GM20000 (cell line): ENCODE measurements at places on chromosomes 11 and 22.
A peak's percentile ranks its signal among the peaks of the same experiment; 100 is the strongest.

- DNase-seq, result no peak
These were observed 928.9 kb downstream of the TBC1D22A start for GRCh38 chr22:47691152-47691895.

DNA sequence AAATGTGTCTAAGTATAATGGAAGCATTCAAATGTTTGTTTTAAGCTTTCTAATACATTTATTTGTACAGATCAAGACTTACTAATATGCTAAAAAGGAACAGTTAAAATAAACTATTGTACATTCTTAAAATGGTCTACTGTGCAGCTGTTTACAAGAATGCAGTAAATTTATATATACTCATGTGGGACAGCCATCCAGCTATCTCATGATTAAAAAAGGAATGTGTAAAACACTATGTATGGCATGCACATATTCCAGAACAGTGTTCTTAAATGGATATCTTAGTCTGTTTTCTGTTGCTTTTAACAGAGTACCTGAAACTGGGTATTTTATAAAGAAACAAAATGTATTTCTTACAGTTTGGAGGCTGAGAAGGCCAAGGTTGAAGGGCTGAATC, 30.2 kb upstream of the CSTF3 start:
- DNase-seq, result no peak

DNA sequence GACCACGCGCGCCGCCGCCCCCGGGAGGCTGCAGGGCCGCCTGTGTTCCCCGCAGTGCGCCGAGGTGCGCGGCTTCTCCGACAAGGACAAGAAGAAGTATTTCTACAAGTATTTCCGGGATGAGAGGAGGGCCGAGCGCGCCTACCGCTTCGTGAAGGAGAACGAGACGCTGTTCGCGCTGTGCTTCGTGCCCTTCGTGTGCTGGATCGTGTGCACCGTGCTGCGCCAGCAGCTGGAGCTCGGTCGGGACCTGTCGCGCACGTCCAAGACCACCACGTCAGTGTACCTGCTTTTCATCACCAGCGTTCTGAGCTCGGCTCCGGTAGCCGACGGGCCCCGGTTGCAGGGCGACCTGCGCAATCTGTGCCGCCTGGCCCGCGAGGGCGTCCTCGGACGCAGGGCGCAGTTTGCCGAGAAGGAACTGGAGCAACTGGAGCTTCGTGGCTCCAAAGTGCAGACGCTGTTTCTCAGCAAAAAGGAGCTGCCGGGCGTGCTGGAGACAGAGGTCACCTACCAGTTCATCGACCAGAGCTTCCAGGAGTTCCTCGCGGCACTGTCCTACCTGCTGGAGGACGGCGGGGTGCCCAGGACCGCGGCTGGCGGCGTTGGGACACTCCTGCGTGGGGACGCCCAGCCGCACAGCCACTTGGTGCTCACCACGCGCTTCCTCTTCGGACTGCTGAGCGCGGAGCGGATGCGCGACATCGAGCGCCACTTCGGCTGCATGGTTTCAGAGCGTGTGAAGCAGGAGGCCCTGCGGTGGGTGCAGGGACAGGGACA, 2.7 kb downstream of the NLRP6 start:
- DNase-seq, result no peak

DNA sequence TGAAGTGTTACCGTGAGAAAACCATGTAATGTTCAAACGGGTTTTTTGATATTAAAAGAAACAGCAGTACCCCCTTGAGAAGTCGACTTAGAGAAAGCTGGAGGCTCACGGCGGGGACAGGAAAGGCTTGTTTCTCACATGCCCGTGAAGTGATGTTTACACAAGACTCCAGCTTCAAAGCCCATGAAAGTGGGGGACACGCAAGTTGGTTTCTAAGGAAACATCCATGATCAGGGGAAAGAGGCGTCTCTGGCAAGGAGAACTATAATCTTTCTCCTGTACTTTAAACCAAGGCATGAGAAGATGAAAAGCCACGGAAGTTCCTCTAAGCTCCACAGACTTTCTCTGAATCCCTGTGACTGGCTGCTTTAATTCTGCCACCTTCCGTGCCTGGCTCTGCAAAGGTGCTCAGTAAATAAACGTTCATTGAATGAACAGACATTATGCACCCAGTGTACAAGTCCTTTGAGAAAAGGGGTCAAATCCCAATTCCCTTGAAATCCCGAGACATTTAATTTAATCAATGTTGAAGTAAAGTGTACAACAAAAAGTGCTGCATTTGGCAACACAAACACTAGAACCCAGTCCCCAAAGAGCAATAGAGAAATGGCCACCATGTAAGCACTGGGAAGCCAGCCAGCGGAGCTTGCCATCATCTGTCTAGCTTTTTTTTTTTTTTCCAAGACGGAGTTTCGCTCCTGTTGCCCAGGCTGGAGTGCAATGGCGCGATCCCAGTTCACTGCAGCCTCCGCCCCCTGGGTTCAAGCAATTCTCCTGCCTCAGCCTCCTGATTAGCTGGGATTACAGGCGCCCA, 58.7 kb downstream of the AHNAK start:
- no peak for DNase-seq

DNA sequence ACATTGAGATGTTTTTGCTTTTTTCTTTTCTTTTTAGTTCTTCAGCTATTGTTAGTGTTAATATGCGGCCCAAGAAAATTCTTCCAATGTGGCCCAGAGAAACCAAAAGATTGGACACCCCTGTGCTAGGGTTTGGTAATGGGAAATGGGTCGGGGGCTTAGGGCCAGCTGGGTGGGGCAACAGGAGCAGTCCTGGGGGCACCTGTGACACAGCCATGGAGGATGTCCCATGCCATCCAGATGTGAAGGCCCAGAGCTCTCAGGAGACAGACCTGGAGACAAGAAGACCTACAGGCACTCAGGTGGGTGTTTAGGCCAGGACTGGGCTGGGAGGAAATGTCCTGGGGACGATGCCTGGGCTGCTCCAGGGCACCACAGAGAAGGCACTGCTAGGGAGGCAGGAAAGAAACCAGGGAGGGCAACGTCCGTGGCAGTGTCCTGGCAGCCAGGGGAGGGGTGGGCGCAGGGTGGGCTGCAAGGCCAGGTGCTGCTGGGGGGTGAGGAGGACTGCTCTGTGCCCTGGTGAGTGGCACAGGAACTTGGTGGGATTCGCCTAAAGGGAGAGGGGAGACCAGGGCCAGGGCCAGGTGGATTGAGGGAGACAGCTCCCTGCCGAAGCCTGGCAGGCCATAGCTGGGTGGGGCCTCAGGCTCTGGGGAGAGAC, 21.4 kb downstream of the RELT start:
- DNase-seq, result no peak

GRCh38 chr11:42138454-42138853, 679.0 kb upstream of the LRRC4C start:
- DNase-seq, result no peak

DNA sequence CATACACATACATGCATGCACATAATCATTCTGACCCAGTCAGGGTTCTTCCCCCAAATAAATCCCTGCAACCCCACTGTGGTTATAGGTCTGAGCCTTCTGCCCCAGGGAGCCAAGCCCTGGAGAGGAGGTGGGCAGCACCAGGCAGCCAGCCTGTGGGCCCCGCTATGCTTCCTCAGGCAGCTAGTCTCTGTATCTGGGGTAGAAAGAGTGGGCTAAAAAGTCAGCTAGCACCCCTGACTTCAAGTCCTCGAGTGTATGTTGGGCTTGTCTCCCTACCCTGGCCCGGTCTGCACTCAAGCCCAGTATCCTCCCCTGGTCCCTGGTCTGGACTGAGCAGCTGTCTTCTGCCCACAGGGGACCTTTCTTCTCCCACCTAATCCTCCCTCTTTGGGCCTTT, 28.0 kb downstream of the KCNQ1OT1 start:
- no peak for DNase-seq

GRCh38 chr11:102912482-102912830, 37.7 kb upstream of the MMP12 start:
- no peak for DNase-seq

DNA sequence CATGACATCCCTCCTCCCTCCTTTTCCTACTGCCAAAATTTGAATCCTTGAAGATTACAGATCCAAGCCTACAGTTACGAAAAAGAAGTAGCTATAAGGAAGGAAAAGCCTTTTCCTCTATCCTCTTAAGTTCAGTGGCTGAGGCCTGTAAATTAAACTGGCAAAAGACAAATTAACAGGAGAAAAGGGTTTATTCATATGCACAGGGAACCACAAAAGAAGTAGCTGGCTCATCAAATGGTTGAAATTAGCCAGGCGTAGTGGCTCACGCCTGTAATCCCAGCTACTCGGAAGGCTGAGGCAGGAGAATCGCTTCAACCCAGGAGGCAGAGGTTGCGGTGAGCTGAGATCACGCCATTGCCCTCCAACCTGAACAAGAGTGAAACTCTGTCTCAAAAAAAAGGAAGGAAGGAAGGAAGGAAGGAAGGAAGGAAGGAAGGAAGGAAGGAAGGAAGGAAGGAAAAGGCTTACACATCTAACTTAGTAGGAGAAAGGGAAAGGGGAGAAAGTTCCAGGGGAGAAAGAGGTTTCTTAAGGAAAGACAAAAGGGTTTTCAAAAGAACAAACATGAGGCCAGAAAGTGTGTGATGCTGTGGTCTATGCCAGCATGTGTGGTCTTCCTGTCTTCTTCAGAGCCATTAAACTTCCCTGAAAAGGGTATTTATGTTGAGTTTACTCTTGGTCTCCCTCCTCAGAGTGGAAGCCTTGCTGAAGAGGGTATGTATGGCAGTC, 5.1 kb upstream of the SMPD1 start:
- no peak for DNase-seq

DNA sequence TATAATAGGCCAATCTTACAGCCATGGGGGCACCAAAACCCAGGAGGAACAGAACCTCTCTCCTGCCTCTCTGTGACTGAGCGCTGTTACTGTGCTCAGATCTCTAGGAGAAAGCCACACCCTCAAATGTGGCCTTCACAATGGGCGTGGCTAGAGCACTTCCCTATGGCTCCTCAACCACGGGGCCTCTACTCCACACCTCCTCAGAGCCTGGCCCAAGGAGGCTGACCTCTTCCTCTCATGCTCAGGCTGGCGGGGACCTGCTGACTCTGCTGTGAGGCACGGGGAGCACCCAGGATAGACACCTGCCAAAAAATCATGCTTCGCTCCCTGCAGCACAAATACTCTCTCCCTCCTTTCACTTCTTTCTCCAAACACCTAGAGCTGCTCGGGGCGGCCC, 41.0 kb downstream of the C11orf58 start:
- DNase-seq, result no peak

DNA sequence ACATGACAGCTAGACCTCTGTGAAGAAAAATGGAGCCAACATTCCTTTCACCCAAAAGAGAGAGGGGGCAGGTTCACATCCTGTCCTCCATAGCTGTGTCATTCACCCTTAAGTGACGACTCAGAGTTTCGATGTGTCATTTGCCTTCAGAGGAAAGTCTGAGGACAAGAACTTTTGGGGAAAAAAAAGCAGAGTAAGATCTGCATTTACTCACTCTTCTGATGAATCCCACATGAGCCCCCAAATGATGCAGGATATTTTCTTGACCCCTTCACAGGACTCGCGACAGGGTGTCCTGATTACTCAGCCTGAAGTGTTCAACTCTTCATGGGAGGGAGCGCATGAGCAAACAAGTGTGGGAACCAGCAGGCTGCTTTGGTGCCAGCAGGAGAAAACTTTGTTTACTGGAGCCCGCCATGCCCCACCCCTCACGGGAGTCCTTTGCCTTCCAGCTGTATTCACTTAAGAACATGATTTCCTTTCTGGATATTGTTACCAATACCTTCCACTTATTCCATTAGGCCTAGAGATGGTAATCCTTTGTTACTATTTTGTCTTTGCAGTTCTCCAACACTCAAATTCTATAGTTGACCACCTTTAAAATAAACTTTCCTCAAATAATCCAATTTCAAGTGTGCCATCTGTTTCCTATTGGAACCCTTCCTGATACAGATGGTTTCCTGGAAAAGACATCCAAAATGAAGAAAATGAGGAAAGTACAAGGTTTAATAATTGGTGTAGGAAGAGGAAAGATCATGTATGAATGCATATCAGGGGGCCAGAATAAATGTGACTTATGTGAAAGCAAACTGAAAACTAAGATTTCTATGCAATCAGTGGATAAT, 729.8 kb downstream of the FAM181B start:
- no peak for DNase-seq

DNA sequence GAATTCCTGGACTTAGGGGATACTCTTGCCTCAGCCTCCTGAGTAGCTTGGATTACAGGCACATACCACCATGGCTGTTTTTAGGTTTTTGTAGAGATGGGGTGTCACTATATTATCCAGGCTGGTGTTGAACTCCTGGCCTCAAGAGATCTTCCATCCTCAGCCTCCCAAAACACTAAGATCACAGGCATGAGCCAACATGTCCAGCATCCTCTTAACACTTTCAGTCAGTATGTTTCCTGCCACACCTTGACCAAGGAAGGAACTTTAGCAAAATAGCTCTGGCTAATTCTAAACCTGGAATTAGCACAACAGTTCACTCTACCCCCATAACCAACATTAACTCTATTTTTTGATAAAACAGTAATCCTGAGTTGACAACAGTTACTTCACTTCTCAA, 27.2 kb upstream of the DNAJB7 start:
- DNase-seq, result no peak

GRCh38 chr11:17287058-17287457, 10.5 kb downstream of the NUCB2 start:
- no peak for DNase-seq

- DNase-seq, result no peak
These were observed at the start of gene DKK3 for GRCh38 chr11:12007769-12008737. Gene DKK3 (minus strand): TSS chr11:12008626. CDS start chr11:12008582, 44 bp downstream.

DNA sequence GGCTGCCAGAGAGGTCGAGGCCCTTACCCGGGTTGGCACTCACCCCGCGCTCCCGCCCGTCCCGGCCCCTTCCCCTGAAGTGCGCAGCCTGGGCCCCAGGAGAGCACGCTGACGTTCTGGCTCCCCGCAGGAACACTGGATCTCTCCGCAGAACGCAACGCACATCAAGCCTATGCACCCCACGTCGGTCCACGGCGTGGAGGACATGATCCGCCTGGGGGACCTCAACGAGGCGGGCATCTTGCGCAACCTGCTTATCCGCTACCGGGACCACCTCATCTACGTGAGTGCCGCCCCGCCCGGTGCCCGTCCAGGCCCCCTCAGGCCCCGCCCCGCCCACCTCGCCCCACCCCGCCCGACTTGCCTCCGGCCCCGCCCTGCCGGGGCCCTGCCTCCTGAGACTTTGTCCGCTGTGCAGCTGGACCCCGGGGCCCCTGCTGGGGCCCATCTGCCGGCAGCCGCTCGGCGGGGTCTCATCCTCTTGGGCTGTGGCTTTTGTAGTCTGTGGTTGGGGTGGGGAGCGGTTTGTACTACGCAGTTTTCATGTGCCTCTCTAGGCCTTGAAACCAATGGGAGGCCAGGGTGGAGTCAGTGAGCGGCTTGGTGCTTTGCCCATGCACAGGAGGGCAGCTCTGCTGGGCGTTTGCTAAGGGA, 19.7 kb downstream of the MYO7A start:
- DNase-seq, result peak; percentile 53

- peak; percentile 61 for DNase-seq
These were observed 49.2 kb downstream of the GRAMD1B start for GRCh38 chr11:123479048-123479837.

DNA sequence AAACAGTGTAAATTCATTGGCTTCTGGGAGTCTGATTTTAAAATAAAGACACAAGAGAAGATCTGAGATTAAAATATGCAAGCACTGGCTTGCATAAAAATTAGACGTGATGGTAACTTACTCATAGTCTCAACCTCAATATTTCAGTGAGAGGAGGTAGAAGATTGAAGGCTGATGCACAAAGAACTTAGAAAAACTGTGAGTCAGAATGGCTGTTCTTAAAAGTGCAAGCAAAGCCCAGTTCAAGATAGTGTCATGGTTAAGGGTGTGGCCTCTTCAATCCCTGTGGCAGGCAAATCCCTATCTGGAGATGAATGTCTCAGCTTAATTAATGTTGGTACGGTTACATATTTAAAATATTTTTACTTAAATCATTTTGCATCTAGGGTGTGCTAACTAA, 33.6 kb upstream of the FIBIN start:
- DNase-seq, result no peak

GRCh38 chr11:41879214-41879613, 419.8 kb upstream of the LRRC4C start:
- no peak for DNase-seq
